ENCODE measurements at places on chromosomes 4 and X. TPM values are rescaled to one million over a fixed set of nuclear protein-coding genes. Genes with fewer than 3 reads are reported as not detected.

Gene PPM1K
- total RNA-seq = 17.0 TPM

Gene MAGEB17
- not detected for total RNA-seq

Gene MXRA5
- total RNA-seq = 0.21 TPM

Gene CCDC160
- not detected for total RNA-seq

Gene SCRG1
- total RNA-seq = 2.3 TPM

Gene IL15
- total RNA-seq = 11.5 TPM

Gene VCX2
- not detected for total RNA-seq

Gene LRP2BP
- 0.53 TPM for total RNA-seq

Gene MAGED2
- total RNA-seq = 187 TPM

Gene TMEM255A
- total RNA-seq = not detected

Gene IL3RA
- 71.9 TPM for total RNA-seq

Gene UTP14A
- total RNA-seq = 1.1 TPM

Gene CXorf49
- not detected for total RNA-seq

Gene BEND2
- total RNA-seq = not detected

Gene DIPK2B
- total RNA-seq = 76.2 TPM

Gene SPARCL1
- total RNA-seq = 830 TPM

Gene XPNPEP2
- 7.7 TPM for total RNA-seq

Gene TCEAL3
- total RNA-seq = 11.3 TPM

Gene ACOX3
- 74.5 TPM for total RNA-seq

Gene ZIC3
- total RNA-seq = not detected

Gene SLITRK4
- 2.6 TPM for total RNA-seq

Gene MYL5
- 1.1 TPM for total RNA-seq

Gene SORCS2
- total RNA-seq = 0.32 TPM

Gene NIPAL1
- total RNA-seq = 2.0 TPM

Gene MANBA
- total RNA-seq = 9.7 TPM

Gene RTL3
- total RNA-seq = not detected

Gene GLRA3
- not detected for total RNA-seq

Gene MUC7
- total RNA-seq = not detected

Gene PNMA6F
- not detected for total RNA-seq

Gene XAGE1B
- total RNA-seq = not detected
